Activated naive CD4-positive, alpha-beta T cell (primary cell): ENCODE measurements at places on chromosomes 2 and 18.

GRCh38 chr2:176173567-176174381 is 14.7 kb upstream of the HOXD1 start:
- DNase-seq = no peak

DNA sequence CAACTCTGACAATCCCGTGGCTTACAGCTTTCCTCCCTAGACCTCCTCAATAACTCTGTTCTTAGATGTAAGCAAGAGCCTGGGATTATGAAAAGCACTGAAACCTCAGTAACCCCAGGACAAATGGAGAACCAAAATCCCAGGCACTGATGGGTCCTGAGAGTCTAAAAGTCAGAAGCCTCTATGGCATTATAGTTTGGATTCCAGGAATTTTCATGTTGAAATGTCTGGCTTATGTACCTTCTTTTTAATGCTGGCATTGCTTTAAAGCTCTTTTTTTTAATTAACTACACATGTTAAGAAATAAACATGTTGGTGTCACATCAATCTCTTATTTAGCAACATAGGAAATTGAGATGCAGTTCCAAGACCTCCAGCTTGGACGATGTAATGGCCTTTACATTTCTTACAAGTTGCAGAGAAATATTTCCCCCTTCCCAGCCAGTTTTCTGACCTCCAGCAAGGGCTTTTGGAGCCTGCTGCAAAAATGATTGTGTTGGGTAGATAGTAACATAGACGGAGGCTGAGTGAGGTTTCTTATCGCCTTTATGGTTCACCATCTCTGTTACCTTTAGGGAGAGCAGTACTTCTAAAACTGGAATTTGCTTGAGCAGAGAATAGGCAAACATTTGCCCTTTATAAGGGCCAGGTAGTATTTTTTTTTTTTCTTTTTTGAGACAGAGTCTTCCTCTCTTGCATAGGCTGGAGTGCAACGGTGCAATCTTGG is 84.8 kb upstream of the RASGRP3 start:
- DNase-seq = no peak

DNA sequence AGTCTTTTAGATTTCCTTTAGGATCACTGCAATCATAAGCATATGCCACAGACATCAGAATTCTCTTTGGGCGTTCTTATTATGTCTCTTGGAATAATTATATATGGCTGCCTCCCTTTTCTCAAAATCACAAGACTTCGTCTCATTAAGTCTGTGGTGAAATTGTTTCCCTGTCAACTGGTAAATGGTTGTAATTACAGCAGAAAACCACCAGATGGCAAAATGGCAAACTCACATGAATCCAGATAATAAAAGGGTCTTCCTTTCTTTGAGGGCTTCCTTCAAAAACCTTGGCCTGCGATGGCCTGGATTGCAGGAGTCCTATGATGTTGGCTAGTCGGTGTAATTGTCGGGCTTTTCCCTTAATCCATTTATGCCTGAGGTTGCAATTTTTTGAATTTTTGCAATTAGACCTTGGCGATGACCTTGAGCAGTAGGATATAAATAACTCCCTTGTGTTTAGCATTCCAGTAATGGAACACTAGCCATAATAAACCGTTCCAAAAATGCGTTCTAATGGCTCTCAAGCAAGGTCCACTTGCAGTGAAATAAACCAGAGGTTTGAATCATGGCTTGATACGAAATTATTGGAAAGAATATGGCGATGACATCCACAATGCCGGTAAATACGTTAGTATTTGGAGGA is 656.4 kb downstream of the MBD2 start:
- DNase-seq = no peak

- no peak for DNase-seq
Measured at GRCh38 chr2:2804528-2804927, 473.5 kb upstream of the MYT1L start.

GRCh38 chr18:63421514-63421913 is 762 bp downstream of the VPS4B start:
- no peak for DNase-seq

DNA sequence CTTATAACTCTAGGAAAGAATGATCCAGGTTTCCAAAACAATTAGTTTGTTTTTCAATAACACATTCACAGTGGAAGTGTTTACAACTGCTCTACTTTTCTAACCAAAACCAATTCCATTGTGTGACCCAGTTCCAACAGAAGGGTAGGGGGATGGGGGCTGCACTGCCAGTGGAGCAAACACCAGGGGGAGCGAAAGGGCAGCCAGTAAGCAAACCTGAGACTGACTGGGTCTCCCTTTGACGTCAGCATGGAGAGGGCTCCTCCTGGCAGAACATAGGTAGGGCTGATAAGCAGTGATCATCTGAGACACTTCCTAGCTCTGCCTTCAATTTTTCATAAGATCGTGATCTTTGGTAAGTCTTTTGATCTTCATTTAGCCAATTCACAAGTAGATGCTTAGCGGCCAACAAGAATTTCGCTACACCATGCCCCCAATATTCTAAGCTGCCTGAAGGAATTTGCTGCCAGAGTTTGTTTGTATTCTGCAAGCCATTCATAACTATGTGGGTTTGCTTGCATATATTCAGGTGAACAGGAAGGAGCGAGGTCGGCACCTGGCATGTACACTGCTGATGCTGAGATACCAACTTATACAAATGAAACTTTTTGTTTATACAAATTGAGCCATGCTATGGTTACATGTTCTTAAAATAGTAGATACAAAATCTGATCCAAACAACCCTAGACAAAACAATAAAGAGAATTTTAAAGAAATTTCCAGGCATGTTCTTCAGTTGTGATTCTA is 45.9 kb downstream of the ST6GAL2 start:
- DNase-seq = no peak

GRCh38 chr2:166148500-166149400 is 20.9 kb upstream of the SCN1A start:
- no peak for DNase-seq

- DNase-seq = no peak
Measured at GRCh38 chr18:8197499-8197898, 411.7 kb upstream of the RAB12 start.

DNA sequence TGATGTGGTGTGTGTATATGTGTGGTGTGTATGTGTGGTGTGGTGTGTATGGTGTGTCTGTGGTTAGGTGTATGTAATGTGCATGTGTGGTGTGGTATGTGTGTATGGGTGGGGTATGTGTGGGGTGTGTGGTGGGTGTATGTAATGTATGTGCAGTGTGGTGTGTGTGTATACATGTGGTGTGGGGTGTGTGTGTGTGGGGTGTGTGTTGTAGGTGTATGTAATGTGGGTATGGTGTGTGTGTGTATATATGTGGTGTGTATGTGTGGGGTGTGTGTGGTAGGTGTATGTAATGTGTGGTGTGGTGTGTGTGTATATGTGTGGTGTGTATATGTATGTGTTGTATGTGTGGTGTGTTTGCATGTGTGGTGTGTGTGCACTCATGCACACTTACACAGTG is 84.8 kb upstream of the ID2 start:
- DNase-seq = no peak

GRCh38 chr2:30454571-30454970 is 7.5 kb downstream of the LCLAT1 start:
- no peak for DNase-seq

DNA sequence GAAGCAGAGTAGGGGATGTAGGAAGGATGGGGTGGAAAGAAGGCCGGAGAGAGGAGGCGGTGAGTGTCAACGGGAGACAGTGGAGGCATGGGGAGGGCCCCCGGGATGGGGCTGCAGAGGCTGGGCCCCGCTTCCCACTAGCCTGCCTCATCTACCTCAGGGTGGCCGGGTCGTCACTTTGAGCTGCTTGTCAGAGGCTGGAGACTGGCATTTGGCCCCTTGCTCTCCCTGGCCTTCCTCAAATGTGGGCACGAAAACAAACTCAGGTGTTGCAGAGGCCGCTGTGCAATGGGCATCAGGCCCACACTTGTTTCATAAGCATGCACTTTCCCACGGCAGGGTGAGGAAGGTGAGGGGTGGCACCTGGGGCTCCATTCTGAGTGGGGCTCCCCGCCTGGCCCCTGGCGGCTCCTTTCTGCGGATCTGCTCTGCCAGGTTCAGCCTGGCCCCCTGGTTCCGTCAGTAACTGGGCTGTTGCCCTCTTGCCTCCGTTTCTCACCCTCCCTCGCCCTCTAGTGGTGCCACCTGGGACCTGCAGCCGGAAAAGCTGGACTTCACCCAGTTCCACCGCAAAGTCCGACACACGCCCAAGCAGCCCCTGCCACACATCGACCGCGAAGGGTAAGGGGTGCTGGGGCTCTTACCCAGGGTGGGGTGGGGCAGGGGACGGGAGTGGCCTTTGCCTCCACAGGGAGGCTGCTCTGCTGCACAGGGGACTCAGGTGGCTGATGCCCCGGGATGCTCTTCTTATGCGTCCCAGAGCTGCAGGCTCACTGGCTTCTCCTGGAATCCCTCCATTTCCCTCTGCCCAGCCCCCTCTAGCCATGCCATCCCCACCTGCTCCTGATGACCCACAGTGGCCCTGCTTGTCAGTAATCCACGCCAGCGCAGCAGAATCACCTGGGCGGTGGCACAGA is 125.4 kb downstream of the CTIF start:
- peak; percentile 36 for DNase-seq

DNA sequence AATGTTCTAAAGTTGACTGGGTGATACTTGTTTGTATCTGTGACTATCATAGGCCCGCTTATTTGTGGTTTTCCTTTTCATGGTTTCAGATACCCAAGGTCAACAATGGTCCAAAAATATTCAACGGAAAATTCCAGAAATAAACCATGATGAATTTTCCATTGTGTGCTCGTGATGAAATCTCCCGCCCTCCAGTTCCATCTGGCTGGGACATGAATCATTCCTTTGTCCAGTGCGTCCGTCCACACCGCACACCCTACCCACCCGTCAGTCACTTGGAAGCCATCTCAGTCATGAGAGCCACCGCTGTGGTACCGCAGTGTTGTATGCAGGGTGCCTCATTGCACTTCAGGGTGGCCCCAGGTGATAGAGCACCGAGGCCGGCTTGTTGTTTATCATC is 268.2 kb upstream of the PXDN start:
- DNase-seq = no peak

GRCh38 chr18:10299643-10300042 is 154.8 kb upstream of the APCDD1 start:
- DNase-seq = no peak

DNA sequence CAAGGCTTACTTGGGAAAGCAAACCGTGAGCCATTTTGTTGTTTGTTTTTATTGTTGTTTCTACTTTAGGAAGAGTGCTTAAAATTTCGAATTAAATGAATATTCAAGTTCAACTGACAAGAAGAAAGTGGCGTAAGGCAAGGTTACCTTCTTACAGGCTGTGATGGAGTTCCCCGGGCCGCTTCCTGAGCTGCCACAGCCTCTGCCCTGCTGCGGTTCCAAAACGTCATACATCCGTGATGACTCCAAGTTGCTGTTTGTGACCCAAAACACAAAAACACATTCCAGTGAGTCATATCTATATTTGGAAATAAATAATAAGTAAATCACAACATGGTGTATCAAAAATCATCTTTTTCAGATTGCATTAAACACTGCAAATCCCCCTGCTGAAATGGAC is 49.7 kb downstream of the SPHKAP start:
- DNase-seq = no peak

- no peak for DNase-seq
Measured at GRCh38 chr2:204967199-204967960, 422.1 kb downstream of the PARD3B start.

DNA sequence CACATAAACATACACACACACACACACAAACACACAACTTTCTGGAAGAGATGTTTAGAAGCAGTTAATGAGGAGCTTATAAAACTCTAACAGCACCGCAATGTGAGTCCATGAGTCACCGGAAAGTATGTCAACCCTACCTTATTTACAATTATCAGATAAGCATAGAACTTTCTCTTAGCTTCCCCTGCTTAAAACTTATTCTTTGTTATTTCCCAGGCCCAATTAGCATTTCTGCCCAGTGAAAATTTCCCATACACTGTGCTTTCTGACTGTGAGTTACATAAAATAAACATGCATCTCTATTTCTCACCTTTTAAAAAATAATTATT is 737.6 kb downstream of the LRP1B start:
- no peak for DNase-seq

- DNase-seq = no peak
Measured at GRCh38 chr18:23155537-23155936, 20.3 kb downstream of the CABLES1 start.

- no peak for DNase-seq
Measured at GRCh38 chr2:231288590-231288989, 90.2 kb downstream of the ARMC9 start.

GRCh38 chr2:235002198-235003095 is 50.6 kb downstream of the SH3BP4 start:
- no peak for DNase-seq

GRCh38 chr2:54439582-54439981 is 16.5 kb upstream of the SPTBN1 start:
- DNase-seq = no peak

DNA sequence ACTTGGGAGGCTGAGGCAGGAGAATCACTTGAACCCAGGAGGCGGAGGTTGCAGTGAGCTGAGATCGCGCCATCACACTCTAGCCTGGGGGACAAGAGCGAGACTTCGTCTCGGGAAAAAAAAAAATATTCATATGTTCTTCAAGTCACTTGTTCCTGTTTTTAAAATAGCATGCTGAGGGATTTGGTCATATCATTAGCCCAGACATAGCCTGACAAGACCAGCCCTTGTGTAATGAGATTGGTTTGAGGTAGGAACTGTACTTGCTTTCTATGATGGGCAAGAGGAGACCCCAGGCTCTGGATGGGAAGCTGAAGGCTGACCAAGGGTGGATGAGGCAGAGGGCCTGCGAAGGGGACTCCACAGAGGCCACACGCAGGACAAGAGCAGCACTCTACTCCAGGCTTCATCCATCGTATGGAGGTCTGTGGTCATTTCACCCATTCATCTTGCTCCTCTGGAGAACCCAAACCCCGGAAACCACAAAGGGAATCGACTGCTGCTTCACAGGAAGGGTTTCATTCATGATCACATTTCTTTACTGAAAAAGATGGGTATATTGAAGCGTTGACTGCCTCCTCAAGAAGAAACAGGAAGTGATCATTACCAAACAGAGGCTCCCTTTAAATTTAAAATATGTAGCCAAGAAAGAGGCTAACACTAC is 87.1 kb upstream of the ZNF397 start:
- DNase-seq = no peak

GRCh38 chr2:98545591-98545990 is 62.7 kb downstream of the COA5 start:
- no peak for DNase-seq

- no peak for DNase-seq
Measured at GRCh38 chr2:10195278-10196109, 73.0 kb downstream of the RRM2 start.

GRCh38 chr2:21256006-21256405 is 132.2 kb downstream of the TDRD15 start:
- DNase-seq = no peak

- no peak for DNase-seq
Measured at GRCh38 chr2:55025082-55025481, 25.2 kb downstream of the RTN4 start.

DNA sequence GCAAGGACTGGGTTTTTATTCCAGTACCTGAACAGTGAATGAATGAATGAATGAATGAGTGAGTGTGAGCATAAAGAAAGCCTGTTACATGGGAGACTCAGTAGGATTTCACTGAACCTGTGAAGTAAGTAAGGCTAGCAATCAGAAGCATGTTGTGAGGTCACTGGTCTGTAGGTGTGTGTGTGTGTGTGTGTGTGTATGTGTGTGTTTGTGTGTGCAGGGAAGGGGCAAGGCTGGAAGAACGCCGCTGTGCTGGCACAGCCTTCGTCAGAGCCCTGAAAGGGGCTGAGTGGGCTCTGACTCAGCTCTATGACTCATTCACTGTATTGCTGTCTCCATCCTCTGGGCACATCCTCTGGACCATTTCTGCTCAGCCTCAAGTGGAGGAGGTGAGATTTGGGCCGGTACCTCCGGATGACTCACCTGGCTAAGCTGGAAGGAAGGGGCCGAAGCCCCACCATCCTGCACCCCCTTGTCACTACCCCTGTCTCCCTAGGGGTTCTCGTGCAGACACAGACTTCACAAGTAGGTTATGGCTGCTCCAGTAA is 51.4 kb upstream of the MRPL33 start:
- no peak for DNase-seq
